Thymus (tissue), 14 donors: ENCODE measurements at places on chromosomes 3 and 15. TPM values are rescaled to one million over a fixed set of nuclear protein-coding genes. Genes with fewer than 3 reads are reported as not detected.

Gene PCBP4
- 21.0 TPM for polyA plus RNA-seq

Gene MYZAP
- polyA plus RNA-seq: 3.4 TPM

Gene C3orf33
- polyA plus RNA-seq: 3.1 TPM

Gene CCNL1
- polyA plus RNA-seq: 248 TPM

Gene WDR72
- 0.21 TPM for polyA plus RNA-seq

Gene PCOLCE2
- 4.7 TPM for polyA plus RNA-seq

Gene RAD51
- 1.2 TPM for polyA plus RNA-seq

Gene GAP43
- polyA plus RNA-seq: 0.68 TPM

Gene ZFYVE19
- polyA plus RNA-seq: 43.5 TPM

Gene ILDR1
- polyA plus RNA-seq: 2.1 TPM

Gene MRPL46
- 29.7 TPM for polyA plus RNA-seq

Gene SLC15A2
- 3.2 TPM for polyA plus RNA-seq

Gene MB21D2
- 2.4 TPM for polyA plus RNA-seq

Gene IGSF11
- 0.27 TPM for polyA plus RNA-seq

Gene GPR87
- 20.8 TPM for polyA plus RNA-seq

Gene THUMPD3
- polyA plus RNA-seq: 36.6 TPM

Gene ULK3
- polyA plus RNA-seq: 59.4 TPM

Gene GABRB3
- polyA plus RNA-seq: 1.9 TPM

Gene FEZF2
- polyA plus RNA-seq: 18.4 TPM

Gene TMA7
- 735 TPM for polyA plus RNA-seq
